ENCODE measurements at places on chromosomes 16 and 17.

- no peak for DNase-seq
These were observed 193.5 kb downstream of the WWOX start for GRCh38 chr16:78292844-78293380.

GRCh38 chr17:47996201-47996600 lies 25.3 kb downstream of the CDK5RAP3 start:
- DNase-seq = no peak

DNA sequence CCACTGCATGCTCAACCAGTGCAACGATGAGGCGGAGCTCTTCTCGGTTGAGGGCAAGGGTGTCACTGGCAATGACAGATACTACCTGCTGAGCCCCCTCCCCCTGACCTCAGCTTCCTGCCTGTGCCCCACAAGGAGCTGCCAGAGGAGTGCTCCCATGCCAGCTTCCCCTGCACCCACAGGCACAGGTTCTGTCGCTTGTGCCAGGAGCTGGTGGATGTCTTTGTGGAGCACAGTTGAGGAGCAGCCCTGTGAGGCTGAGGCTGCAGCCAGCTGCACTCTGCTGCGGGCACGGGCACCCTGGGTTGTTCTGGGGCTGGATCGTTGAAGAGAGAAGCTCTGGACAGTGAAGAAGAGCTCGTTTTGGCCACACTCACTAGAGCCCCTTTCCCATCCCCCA lies 165.3 kb upstream of the ZNF267 start:
- DNase-seq = no peak

DNA sequence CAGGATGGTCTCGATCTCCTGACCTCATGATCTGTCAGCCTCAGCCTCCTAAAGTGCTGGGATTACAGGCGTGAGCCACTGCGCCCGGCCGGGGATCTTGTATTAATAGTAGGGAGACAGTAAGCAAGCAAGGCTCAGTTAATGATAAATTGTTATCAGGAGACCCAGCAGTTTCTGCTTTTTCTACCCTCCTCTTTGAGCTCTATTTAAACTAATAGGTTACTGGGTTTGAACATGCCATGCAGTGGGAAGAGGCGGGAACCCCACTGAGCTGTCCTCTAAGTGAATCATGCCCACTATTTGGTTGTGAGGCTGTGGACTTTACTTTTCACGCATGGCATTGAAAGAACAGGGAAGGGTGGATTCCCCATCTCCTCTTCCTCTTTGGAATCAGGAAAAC lies 223.9 kb downstream of the WWOX start:
- no peak for DNase-seq

DNA sequence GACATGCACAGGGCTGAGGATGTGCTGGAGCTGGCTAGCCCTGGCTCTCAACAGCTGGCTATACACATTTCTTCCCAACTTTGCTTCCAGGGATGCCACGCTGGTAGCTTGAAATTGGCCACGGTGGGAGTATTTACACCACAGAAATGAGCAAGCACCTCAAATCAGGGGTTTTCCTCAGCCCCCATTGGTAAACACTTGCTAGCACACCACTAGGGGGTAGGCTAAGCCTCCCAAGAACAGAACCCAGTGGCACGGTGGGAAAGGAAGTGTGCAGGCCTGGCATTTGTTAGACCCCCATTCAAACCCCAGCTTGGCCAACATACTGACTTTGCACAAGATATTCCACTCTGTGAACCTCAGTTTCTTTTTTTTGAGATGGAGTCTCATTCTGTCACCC lies 12.9 kb downstream of the DRC3 start:
- DNase-seq = no peak

GRCh38 chr16:19400711-19401110 lies 17.0 kb upstream of the TMC5 start:
- DNase-seq = no peak

- no peak for DNase-seq
These were observed 119.4 kb downstream of the USP31 start for GRCh38 chr16:23029733-23030420.

DNA sequence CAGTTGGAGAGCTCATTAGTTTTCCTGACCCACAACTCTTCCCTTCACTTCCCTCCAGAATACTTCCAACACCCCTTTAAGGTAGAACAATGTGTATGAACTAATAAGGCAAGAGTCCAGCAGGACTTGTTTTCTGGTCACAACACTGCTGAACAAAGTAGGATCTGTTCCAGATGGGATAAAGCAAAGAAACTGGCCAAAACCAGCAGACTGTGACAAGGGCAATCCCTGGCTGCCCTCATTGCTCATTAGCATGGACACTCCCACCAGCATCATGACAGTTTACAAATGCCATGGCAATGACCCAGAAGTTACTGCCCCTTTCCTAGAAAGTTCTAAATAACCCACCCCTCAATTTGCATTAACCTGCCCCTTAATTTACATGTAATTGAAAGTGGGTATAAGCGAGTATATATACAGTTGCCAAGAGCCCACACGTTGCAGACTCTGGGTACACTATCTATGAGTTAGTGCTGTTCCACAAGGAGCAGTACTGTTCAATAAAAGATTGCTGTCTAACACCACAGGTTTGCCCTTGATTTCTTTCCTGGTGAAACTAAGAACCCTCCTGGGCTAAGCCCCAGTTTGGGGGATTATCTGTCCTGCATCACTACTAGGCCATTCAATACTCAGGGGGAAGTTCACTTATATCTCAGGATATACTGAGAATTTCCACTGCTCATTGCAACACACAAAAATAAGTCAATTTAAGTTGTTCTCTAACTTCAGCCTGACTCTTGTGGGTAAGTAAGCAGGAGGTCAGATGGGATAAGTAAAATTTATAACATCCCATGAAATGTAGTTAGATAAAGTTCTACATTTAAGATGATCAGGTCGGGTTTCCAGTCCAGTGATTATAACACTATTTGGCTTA lies 82.3 kb downstream of the SSH2 start:
- DNase-seq = no peak

- DNase-seq = no peak
These were observed 1.2 kb downstream of the NPTX1 start for GRCh38 chr17:80474961-80475909.

DNA sequence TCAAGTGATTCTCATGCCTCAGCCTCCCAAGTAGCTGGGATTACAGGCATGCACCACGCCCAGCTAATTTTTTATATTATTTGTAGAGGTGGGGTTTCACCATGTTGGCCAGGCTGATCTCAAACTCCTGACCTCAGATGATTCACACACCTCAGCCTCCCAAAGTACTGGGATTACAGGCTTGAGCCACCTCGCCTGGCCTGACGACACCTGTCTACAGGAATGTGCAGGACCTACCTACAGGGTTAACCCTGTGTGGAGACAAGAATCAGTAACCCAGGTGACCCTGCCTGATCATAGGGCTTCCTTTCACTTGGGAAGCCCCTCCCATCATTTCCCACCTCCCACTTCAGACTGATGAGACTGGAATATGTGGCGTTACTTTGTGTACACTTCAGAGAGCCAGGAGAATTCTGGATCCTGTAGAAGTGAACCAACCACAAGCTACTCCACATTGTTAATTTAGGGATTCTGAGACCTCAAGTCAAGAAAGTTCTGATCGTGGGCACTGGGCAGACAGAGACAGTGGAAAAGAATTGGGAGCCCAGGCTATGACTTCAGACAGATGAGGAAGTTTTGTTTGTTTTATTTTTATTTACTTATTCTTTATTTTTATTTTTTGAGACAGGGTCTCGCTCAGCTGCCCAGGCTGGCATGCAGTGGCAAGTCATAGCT lies 5.7 kb upstream of the MILR1 start:
- DNase-seq = no peak

- no peak for DNase-seq
These were observed 4.8 kb upstream of the C1QL1 start for GRCh38 chr17:44972953-44973352.

DNA sequence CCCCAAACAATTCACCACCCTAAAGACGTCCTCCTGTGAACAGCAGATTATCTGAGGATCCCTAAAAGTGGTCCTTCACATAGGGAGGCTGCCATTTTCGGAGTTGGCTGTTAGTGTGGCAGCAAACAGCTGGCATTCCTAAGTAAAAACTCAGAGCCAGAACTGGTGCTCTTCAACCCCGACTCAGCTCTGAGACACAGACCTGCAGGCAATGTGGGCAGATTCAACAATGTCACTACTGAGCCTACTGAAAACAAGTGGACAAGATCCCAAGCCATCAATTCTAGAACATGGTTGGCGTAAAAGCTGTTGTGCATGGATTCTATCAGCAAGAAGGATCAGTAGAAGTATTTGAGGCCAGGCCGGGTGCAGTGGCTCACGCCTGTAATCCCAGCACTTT lies 247.2 kb downstream of the NTN1 start:
- DNase-seq = no peak

- no peak for DNase-seq
These were observed 279 bp downstream of the HNF1B start for GRCh38 chr17:37744633-37744927.

GRCh38 chr17:40862985-40863733 lies 3.9 kb downstream of the KRT12 start:
- no peak for DNase-seq

DNA sequence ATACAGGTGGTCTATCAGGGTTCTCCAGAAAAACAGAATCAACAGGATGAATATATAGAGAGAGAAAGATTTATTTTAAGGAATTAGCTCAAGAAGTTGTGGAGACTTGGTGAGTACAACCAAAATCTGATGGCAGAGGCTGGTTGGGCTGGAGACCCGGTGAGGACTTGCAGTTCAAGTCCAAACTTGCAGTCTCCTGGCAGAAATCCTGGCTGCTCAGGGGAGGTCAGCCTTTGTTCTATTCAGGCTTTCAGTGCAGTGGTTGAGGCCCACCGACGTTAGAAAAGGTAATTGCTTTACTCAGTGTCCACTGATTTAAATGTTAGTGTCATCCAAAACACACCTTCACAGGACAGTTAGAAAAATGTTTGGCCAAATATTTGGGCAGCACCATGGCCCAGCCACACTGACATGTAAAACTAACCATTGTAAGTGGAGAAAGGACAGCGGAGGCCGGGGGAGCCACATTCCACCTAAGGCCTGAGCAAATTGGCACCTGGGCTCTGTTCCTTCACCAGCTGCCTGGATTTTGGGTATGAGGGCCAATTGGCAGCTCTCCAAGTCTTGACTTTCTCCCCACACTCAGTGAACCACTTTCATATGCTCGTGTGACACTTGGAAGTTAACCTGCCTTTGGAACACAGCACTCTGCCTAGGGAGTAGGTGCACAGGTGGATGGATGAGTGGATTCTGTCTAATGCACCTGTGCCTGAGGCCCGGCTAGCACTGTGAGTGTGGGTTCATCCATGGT lies 54.7 kb downstream of the CACNG5 start:
- DNase-seq = no peak

DNA sequence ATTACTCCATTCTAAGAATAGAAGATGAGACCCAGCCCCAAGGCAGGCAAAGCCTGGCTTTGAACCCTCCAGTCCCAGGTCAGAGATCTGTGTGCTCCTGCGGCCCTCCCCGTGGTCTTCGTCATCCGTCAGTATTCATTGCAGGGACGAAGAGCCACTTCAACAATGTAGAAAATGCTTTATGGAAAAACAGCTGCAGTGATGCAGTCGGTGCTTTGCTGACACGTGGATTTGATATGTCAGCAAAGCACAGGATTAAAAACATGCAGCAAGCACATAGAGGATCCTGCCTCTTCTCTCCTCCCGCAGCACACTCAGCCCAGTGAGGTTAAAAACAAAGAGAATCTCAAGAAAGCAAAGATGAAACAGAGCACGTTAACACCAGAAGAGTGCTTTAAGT lies 117.1 kb upstream of the AXIN2 start:
- DNase-seq = no peak

GRCh38 chr16:52912565-52913173 lies 140.0 kb downstream of the CHD9NB start:
- no peak for DNase-seq

GRCh38 chr16:57815987-57816745 lies 13.9 kb upstream of the KIFC3 start:
- DNase-seq = no peak

- DNase-seq = no peak
These were observed 141.2 kb downstream of the AATF start for GRCh38 chr17:37089956-37090355.

DNA sequence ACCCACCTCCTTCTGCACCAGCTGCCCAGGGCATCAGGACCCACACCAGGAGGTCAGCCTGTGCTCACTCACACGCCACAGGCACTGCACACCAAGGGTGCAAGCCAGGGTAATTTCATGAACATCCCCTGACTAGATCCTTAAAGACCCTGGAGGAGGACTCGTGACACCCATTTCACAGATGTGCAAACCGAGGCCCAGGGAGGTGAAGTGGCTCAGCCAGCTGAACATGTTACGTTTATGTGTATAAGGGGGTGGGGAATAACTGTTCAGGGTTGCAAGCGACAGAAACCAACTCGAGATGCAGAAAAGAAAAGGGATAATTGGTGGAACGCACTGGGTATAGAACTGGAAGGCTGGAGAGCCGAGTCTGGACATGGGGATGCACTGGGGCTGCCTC lies 138.1 kb upstream of the FOXF1 start:
- no peak for DNase-seq

DNA sequence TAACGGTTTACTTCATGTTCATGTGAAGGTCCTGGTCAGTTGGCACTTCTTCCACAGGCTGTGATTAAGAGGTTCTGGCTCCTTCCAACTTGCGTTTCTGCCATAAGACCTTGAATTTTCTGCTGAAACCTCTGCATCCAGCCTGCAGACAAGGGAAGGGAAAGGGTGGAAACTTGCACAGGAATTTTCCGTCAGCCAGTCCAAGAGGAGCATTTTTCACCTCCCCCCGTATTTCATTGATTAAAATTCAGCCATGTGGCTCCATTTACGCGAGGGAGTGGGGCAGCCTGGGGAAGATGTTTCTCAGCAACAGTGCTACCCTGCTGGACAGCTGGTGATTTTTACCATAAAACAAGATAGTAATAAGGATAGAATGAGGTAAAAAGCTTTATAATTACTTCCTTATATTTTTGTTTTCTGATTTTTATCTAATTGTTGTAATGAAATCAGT lies 101.5 kb upstream of the SMIM36 start:
- no peak for DNase-seq
